ENCODE measurements at places on chromosomes 6 and 20.

DNA sequence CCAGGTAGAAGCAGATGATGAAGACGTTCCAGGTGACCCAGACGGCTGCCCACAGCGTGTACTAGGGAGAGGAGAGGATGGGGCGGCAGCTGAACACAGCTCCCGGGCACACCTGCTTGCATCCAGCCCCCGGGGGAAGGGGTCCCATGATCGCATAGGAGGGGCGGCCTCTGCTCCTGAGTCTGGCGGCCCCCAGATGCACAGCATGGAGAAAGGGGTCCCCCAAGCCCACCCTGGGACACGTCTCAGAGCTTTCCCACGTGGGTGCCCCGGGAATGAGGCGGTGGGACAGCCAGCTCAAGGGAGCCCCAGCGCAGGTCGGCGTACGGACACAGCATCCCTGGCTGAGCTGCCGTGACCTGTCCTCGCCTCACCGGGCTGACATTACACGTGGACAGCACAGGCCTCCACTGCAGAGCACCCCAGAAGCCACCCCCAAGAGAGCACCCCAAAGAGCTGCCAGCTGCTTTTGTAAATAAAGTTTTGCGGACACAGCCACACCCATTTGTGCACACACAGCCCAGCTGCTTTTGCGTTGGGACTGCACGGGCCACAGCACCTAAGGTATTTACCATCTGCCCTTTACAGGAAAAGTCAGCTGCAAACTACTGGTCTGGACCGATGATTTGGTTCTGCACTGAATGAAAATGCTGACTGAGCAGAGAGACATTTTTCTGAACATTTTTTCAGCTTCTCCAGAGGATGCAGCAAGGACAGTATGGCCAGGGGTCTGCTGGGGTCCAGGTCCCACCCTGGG is 5.2 kb downstream of the NKAIN4 start:
- DNase-seq: no peak

DNA sequence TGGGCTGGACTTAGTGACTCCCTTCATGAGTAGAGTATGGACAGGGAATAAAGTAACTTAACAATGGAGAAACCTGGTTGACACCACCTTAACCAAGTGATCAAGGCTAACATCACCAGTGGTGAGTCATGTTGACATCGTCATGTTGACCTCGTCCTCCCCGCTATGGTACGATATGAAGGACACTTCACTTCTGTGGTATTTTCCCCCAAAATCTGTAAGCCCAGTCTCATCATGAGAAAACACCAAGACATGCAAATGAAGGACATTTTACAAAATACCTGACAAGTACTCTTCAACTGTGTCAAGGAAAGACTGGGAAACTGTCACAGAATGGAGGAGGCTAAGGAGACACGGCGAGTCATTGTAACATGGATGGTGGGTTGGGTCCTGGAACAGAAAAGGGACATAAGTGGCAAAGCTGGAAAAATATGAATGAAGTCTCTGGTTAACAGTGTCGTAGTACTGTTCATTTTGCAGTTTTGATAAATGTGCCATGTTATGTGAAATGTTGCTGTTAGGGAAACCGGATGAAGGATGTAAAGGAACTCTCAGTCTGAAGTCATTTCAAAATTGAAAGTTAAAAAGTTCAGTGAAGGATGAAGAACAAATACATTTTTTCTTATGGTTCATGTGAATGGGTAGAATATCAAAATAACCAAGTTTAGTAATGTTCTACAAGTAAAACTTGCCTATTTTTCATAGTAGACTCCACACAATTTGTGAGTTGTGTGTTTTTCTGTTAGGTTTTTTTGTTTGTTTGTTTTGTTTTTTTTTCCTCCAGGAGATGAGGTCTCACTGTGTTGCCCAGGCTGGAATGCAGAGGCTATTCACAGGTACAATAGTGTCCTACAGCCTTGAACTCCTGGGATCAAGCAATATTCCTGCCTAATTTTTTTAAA is 247.5 kb downstream of the TMEM242 start:
- DNase-seq: no peak

GRCh38 chr6:6659600-6660327 is 71.2 kb downstream of the LY86 start:
- no peak for DNase-seq

DNA sequence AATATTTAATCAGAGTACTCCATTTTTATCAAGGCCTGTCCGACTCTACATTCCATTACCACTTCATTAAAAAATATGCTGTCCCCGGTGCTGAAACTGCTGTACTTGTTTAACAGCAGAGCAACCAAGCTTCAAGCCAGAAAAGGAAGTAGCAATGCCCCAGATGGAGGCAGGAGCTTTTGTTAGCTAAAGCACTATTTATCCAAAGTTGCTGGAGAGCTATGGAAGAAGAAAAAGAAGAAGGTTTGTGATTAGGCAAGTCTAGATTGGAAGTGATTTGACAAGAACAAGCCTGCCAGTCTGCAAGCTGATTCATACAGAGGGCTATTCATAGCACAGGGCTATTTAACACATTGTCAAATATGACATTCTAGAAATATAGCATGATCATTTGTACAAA is 160.9 kb upstream of the SPTLC3 start:
- DNase-seq: no peak

DNA sequence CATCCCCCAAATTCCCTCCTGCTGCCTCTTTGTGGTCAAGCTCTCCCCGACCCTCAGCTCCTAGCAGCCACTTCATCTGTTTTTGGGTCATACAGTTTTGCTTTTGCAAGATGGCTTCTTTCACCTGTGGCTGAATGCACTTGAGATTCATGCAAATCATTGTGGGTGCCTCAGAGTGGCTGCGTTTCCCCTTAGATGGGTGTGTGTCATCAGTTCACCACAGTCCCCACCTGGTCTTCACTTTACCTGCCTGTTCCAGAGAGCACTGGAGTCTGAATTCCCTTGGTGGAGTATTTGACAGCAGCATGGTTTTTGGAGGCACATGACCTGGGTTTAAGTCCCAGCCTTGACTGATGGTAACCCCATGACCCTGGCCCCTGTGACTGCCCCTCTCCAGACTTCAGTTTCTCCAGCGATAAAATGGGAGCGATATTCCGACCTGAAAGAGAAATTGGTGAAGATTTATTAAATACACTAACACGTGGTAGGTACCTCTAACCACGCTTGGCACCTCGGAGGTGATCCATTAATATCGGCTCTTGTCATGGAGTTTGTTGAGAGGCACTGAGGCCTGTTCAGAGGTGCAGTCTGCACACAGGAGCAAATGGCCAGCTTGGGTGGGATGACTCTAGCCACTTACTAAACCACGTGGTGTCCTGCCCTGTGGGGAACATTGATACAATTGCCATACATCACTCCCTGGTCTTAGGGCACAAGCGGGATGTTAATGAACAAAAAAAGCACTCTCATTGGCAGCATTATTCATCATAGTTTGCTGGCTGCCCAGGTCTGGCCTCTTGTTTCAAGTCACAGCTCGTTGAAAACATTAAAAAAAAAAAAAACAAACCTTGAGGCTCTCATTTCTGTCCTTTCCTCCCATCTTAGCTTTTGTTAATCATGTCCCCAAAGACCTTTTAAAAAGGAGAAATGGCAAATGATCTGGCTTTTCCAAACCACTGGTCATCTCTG is 167.2 kb upstream of the KCNG1 start:
- no peak for DNase-seq

GRCh38 chr6:5869261-5869660 is 137.5 kb downstream of the NRN1 start:
- DNase-seq: no peak

DNA sequence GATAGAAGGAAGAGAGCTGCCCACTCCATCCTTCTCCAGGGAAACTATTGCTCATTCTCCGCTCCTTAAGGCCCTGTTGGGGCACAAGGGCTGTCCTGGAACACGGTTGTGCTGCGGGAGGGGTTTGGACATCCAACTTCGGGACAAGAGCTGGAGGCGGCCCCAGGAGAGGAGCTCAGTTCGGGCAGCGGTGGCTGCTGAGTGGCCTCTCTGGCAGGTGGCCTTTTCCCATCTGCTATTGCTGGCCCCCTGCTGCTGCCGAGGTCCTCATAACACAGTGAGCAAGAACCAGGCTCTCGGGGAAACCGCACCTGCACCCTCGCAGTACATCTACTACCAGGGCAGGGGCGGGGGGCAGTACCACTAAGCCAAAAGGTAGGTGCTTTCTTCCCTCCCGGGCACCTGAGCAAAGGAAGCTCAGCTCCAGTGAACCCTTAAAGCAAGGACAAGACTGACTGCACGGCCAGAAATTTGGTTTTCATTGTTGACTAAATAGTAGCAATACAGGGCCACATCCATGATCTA is 63.7 kb downstream of the PSMG4 start:
- DNase-seq: no peak

- DNase-seq: no peak
Observed at GRCh38 chr20:22214296-22214695, 370.1 kb downstream of the FOXA2 start.

GRCh38 chr6:132734694-132735236 is 20.9 kb upstream of the VNN1 start:
- no peak for DNase-seq

GRCh38 chr20:57124366-57124765 is 142.1 kb downstream of the BMP7 start:
- DNase-seq: no peak

- no peak for DNase-seq
Observed at GRCh38 chr20:63064745-63065711, 58.3 kb upstream of the BHLHE23 start.

DNA sequence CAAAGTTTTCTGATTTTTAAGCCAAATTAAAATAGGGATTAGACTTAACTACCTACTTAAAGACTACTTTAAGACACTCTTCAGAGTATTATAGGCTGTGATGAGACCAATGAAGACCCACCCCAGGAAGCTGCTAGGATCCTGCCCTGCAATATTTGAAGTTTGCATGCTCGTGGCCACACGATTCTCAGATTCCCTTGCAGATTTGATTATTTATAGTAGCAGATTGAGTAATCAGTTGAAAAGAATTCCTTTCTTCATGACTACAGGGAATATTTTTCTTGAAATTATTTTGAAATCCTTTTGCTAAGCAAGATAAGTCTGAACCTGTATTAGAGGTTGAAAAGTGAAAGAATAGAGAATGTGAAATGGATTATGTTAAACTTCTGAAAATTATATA is 122.3 kb downstream of the B3GAT2 start:
- no peak for DNase-seq

GRCh38 chr6:149480502-149481280 is 4.1 kb downstream of the ZC3H12D start:
- no peak for DNase-seq

DNA sequence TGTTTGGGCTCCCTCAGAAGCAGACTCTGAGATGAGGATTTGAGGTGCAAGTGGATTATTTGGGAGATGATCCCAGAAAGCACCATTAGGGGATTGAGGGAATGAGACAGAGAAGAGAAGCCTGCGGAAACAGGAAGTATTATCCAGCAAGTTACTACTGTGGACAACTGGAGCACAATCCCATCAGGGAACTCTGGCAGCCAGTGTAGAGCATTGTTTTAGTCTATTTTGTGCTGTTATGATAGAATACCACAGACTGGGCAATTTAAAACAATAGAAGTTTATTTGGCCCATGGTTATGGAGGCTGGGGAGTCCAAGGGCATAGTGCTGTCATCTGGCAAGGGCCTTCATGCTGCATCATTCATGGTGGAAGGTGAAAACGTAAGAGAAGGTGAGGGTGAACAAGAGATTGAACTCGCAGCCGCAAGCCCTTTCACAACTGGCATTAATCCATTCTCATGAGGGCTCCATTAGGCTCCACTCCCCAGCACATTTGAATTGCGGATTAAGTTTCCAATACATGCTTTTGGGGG is 43.5 kb upstream of the SLC9A8 start:
- DNase-seq: no peak

GRCh38 chr6:152696522-152696921 is 1.2 kb upstream of the MYCT1 start:
- DNase-seq: no peak

GRCh38 chr20:4074877-4075455 is 59.6 kb upstream of the RNF24 start:
- DNase-seq: no peak

DNA sequence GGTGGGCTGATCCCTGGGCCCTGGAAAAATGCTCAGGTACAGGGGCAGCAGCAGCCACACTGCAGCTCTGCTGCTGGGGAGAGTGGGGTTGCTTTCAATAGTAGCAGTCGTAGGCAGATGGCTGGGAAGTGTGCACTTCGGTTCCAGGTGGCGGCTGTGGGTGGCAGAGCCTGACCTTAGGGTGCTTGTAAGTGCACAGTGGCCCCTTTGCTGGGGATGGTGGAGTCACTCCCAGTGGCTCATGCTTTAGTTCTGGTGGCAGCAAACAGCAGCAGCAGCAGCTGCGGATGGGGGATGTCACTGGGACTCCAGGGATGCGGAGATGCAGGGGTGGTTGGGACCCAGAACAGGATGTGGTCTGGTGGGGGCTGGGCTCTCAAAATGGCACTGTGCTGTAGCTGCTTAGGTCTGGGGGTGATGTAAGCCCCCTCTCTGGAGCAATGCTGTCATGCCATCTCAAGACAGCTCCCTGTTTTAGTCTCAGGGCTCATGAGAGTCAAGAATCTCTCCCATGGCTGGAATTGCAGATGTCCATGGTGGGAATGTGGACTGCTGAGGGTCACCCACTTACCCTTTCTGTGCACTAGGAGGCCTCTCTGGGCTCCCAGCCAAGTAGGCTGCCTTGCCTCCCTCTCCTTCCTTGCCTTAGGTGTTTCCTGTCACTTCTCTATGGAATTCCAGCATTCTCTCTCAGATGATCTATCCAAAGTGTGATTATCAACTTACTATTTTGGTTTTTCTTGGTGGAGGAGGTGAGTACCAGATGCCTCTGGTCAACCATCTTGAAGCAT is 146.7 kb upstream of the SLC22A23 start:
- no peak for DNase-seq

GRCh38 chr6:21715180-21715579 is 121.6 kb downstream of the SOX4 start:
- DNase-seq: no peak

DNA sequence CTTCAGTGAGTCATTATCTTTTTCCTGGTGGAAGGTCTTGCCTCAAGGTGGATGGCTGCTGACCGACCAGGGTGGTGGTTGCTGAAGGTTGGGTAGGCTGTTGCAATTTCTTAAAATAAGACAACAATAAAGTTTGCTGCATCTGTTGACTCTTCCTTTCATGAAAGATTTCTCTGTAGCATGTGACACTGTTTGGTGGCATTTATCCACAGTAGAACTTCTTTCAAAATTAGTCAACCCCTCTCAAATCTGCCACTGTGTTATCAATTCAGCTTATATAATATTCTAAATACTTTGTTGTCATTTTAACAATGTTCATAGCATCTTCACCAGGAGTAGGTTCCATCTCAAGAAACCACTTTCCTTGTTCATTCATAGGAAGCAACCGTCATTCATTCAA is 66.8 kb upstream of the ATXN1 start:
- no peak for DNase-seq

Data from stimulated activated CD8-positive, alpha-beta memory T cell treated with anti-CD3 and anti-CD28 coated beads, Interleukin-4, amount 100 ng/mL, for 1 hour (primary cell).